ENCODE measurements at places on chromosomes 1 and 21.
A peak's percentile ranks its signal among the peaks of the same experiment; 100 is the strongest.

DNA sequence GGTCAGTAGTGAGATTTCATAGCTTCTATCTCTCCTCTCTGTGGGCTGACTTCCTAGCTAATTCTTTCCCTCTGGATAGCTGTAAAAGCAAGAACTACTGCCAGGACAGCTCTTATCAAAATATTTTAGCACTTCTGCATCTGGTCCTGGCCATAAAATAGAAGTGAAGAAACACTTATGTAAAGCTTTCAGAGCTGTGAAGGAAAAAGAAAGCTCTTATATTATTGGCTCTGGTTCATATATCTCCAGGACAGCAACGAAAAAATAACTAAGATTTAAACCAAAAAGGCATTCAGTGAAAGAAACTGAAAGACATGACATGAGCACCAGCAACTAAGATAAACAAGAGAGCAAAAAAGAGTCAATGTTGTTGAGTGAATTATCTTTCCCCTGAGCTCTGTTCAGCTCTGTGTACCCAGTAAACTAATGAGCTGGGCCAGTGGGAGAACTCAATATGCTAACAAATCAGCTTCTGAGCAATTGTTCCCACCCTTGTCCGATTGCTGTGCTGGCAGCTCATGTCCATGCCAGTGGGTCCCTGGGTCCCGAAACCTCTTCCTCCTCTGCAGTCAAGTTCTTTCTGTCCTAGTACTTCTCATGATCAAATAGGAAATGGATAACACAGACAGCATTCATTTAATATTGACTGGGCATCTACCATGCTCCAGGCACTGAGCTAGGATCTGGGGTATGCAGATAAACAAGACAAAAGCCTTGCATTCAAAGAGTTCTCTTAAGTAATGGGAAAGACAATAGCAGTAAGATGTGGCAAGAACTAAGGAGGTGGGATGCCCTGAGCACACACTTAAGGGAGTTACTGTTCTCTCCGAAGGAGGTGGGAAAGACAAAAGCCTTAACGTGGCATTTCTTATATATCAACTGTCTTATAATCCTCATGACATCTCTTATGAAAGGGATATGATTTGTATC lies 45.3 kb upstream of the MAN1A2 start:
- DNase-seq = no peak

GRCh38 chr1:32623775-32624174 lies 26.6 kb downstream of the ZBTB8OS start:
- no peak for DNase-seq

GRCh38 chr1:59498640-59499039 lies 201.7 kb downstream of the FGGY start:
- no peak for DNase-seq

DNA sequence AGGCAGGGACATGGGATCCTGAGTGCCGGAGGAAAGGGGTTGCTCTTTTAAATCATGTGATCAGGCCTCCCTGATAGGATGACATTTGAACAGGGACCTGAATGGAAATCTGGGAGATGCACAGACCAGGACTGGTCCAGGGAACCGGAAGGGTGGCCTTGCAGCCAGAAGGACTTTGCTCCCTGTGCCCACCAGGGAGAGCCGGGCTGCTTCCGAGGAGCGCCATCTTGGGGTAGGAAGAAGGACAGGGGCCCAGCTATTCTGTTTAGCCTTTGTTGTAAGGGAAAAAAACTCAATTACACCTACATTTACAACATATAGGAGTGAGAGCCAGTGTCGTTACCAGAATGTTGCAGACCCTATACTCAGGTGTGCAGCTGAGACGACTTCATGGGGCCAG lies 5.5 kb downstream of the KLHDC7A start:
- peak; percentile 44 for DNase-seq

Data from NCI-H526 treated with DMSO at 0.1 percent for 48 hours (cell line).